Naive thymus-derived CD8-positive, alpha-beta T cell (primary cell): ENCODE measurements at places on chromosomes 3 and 15. TPM values are rescaled to one million over a fixed set of nuclear protein-coding genes. Genes with fewer than 3 reads are reported as not detected.

GRCh38 chr3:136146981-136147729, 49.0 kb downstream of the MSL2 start:
- no peak for DNase-seq

GRCh38 chr3:18469775-18470174, 44.6 kb upstream of the SATB1 start:
- no peak for DNase-seq

DNA sequence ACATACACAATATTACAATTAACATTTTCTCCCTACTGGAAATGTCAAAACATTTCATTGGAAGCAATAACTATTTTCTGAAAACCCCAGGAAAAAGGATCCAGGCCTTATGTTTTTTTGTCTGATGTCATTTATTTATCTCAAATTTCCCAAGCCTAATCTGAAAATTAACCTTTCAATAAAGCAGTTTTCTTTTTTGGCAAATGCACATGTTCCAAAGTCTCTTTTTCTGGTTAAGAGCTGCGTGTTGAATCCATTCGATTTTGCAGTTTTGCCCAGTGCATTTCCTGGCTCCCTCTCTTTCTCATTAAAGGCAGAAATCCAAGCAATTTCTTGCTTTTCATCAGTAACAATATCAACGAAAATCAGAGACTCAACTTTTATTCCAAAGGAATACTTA, 222.3 kb downstream of the NR1D2 start:
- no peak for DNase-seq

GRCh38 chr3:15096046-15096445, 2.9 kb downstream of the RBSN start:
- DNase-seq: no peak

DNA sequence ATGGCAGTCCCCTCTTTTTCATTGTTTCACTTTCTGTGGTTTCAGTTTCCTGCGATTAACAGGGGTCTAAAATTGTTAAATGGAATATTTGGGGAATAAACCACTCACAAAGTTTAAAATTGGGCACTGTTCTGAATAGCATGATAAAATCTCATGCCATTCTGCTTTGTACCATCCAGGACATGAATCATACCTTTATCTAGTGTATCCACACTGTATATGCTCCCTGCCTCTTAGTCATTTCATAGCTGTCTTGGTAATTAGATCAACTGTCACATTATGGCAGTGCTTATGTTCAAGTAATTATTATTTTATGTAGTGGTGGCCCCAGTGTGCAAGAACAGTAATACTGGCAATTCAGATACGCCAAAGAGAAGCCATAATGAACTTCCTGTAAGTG, 734.5 kb downstream of the ZPLD1 start:
- DNase-seq: no peak

- no peak for DNase-seq
These were observed 161.6 kb downstream of the OSBPL10 start for GRCh38 chr3:31819441-31819840.

DNA sequence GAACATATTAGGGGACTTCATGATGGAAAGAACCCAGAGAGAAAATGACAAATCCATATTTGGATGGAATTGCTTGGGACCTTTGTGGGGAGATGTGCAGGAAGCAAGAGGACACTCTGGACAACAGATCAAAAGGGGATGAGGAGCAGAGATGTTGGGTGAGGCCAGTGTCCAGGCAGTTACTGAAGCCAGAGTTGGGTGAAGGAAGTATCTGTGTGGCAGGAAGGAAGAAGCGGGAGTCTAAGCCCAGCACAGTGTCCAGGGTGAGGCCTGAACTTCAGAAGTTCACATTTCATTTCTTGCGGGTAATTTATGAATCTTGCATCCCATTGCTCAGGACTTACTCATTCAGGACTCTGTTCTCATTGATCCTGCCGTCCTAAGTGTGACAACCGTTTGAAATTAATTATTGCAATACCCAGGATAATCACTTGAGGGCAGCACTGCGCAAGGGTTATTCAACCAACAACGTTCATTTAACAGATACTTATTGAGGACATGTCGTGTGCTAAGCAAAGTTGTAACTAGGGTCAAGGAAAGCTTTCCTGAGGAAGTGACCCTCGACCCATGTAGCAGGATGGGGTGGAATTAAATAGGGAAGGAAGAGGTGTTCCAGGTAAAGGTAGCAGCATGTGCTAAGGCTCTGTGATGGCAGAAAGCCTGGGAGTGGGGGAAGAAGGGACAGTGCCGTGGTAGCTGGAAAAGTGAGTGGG, 61.3 kb upstream of the CMTM8 start:
- DNase-seq: peak; percentile 52

DNA sequence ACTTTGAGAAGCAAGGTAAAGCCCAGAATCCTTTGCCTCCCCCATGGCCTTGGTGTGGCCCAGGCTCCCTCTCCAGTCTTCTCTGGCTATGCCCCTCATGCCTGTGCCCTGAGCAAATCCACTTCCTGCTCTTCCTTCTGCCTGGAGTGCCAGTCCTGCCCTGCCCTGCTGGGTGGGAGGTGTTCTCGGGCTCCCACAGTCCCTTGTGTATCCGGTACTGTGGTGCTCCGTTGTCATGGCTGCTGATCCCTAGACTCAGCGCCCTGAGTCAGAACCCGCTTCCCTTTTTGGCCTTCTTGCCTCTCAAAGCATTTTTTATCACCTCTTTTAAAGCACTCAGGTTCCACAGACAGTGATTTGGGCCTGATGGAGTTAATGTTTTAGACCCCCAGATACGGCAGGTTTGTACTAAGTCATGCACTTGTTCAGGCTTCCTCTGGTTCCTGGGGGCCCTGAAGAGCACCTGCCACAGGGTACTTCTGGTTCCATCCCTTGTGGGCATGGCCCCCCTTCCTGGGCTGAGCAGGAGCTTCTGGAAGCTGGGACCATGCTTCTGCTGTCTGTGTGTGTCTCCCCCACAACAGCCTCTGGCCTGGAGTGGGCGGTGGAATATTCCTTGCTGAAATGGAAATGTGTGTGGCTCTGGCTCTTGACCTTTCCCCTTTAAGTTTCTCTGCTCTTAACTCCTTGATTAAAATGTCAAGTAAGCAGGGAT, 29.6 kb upstream of the ADAMTS7 start:
- DNase-seq: no peak

GRCh38 chr3:120793601-120794000, 51.1 kb downstream of the GTF2E1 start:
- DNase-seq: no peak

- DNase-seq: no peak
These were observed 205.8 kb upstream of the EOMES start for GRCh38 chr3:27927882-27928281.

DNA sequence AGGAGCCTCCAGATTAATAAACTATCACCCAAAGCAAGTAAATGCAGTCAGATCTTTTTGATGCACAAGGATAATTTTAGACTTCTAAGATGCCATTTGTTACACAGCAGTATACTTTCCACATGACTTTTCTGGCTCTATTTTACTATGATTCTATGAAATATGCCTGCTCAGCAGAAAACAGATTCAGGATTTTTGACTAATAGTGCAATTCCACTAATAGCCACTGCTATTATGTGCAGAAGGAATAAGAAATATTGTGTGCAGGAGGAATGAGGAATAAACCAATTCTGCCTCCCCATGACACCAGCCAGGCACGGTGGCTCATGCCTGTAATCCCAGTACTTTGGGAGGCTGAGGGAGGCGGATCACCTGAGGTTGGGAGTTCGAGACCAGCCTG, 11.5 kb upstream of the SPPL2A start:
- no peak for DNase-seq

C3orf80 gene
- not detected for total RNA-seq

AQP9 gene
- total RNA-seq: not detected

SGO1 gene
- total RNA-seq: 1.1 TPM

RASSF1 gene
- 70.8 TPM for total RNA-seq

ACP3 gene
- total RNA-seq: not detected

MAN2C1 gene
- 369 TPM for total RNA-seq

AP3B2 gene
- total RNA-seq: 1.7 TPM

CA12 gene
- total RNA-seq: not detected

CMTM8 gene
- 2.0 TPM for total RNA-seq

SSUH2 gene
- not detected for total RNA-seq

CCR2 gene
- total RNA-seq: 0.16 TPM

GABRB3 gene
- total RNA-seq: not detected
